Stimulated activated CD8-positive, alpha-beta memory T cell treated with anti-CD3 and anti-CD28 coated beads, Interleukin-15, amount 100 ng/mL, for 48 hours (primary cell): ENCODE measurements at places on chromosomes 6 and 20.

DNA sequence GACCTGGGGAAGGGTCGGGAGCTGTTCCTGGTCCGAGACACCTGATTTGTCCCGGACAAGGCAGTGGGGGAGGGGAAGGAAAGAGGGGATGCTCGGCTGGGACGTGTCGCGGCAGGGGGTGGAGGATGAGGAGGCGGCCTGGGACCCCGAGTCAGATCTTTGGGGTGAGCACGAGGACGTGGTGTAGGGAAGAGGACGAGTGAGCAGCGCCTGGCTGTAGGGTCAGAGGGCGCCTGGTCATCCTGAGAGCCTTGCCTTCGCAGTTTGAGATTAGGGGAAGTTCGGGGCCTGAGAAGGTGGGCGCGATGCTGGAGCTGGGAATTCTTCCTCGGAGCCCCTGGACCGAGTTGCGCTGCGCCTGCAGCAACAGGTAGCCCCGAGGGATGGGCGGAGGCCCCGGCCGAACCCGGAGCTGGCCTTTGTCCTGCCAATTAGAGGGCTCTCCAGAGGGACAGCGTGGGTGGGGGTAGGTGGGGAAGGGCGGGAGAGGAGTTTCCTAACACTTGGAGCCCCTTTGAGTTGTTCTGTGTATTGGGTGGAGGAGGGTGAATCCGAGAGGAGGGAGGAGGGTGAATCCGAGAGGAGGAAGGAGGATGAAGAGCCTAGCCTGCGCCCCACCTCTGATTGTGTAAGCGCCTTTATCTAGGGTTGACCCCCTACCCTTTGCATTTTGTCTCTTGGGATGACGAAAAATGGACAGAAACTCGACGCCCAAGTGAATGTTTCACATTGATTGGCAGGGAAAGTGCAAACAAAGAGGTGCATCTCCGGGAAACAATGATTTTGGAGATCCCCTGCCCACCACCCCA is 72.0 kb downstream of the SOX4 start:
- no peak for DNase-seq

DNA sequence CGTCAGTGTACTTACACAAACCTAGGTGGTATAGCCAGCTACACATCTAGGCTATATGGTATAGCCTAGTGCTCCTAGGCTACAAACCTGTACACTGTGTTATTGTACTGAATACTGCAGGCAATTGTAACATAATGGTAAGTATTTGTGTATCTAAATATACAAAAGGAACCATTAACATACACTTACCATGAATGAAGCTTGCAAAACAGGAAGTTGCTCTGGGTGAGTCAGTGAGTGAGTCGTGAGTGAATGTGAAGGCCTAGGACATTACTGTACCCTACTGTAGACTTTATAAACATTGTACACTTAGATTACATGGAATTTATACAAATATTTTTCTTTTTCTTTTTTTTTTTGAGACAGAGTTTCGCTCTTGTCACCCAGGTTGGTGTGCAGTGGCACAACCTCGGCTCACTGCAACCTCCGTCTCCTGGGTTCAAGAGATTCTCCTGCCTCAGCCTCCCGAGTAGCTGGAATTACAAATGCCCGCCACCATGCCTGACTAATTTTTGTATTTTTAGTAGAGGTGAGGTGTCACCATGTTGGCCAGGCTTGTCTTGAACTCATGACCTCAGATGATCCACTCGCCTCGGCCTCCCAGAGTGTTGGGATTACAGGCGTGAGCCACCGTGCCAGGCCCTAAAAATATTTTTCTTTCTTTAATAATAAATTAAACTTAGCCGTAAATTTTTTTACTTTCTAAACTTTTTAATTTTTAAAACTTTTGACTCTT is 15.4 kb upstream of the KIAA1755 start:
- no peak for DNase-seq

DNA sequence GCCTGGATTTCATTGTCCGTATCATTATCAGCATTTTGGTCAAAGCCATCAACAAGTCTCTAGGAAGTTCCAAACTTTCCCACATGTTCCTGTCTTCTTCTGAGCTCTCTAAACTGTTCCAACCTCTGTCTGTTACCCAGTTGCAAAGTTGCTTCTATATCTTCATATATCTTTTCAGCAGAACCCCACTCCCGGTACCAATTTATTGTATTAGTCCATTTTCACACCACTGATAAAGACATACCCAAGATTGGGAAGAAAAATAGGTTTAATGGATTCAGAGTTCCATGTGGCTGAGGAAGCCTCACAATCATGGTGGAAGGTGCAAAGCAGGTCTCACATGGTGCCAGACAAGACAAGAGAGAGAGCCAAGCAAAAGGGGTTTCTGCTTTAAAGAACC is 293.2 kb downstream of the EPM2A start:
- no peak for DNase-seq

DNA sequence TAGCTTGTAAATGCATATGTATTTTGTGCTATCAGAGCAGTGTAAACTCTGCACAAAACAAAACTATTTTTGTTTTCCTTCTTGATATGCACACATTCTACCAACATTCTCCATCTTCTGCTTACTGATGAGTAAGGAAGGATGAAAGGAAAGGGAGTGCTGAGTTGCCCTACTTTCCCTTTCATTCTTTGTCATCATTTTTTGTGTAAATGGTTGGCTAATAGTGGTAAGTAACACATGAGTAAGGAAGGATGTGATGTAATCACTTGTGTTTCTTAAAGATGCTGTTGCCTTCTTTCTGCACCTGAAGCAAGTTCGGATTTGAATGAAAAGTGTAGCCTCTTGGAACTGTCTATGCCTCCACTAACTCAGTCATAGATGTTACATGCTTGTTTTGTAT is 4.6 kb upstream of the REV3L start:
- no peak for DNase-seq

DNA sequence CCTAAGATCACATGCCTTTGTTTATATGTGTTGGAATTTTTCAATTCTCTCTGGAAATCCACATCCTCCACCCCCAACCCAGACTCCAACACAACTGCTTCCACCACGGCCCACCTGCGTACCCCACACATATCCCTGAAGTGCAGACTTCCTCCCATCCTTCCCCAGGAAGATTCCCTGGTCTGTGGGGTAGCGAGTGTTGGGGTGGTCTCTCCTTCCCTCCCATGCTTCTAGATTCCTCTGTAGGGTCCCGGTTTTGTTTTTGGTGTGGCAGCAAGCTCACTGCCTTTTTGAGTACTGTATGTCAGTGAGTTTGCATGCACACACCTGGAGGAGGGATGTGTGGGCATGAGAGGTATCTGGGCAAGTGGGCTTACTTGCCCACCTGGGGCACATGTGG is 127.6 kb downstream of the MRPL14 start:
- no peak for DNase-seq

GRCh38 chr20:61874421-61875068 is 191.1 kb downstream of the TAF4 start:
- no peak for DNase-seq

GRCh38 chr6:20955131-20955530 is 420.9 kb downstream of the CDKAL1 start:
- no peak for DNase-seq

DNA sequence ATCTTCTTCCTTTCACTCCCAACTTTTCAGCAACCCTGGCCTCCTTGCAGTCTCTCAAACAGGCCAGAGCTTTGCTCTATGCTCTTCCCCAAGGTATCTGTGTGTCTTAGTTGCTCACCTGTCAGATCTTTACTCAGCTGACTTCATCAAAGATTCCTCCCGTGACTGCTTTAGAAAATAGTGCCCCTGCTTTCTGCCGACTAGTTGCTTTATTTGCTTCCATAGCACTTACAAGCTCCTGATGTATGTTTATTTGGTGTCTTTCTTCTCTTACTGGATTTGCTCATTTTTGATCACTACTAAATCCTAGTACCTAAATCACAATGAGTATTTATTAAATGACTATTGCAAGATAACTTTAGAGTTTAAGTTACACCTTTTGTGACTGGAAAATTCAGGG is 5.9 kb downstream of the NDUFAF5 start:
- no peak for DNase-seq

GRCh38 chr6:107473660-107474059 is 14.3 kb upstream of the PDSS2 start:
- no peak for DNase-seq

DNA sequence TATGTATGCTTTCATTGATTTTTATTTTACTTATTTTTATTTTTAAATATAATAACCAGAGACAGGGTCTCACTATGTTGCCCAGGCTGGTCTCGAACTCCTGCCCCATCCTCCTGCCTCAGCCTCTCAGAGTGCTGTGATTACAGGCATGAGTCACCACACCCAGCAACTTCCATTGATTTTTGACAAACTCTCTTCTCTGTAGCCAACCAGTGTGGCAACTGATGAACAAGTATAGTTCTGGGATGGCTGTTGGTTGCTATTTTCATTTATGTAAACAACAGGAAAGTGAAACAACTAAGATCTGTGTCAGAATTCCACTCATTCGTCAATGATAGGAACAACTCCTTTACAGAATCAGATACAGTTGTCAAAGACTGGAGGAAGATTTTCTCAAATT is 356.7 kb upstream of the JARID2 start:
- no peak for DNase-seq

- no peak for DNase-seq
Observed at GRCh38 chr20:46202766-46203509, 84.8 kb downstream of the CD40 start.

DNA sequence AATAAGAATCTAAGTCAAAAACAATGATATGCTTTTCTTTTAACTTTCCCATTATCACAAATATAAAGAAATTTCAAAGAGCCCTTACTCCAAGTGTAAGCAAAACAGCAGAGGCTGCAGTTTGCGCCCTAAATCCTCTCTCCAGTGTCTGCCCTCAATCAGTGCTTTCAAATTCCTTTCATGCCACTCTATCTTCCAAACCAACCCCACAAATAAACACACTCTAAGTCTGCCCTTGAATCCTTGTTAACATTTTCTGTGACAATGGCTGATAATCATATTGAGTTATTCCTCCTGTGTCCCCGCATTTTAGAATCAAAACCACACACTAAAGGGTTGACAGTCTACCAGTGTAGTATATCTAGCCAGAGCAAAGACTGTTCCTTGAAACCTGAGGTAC is 317.9 kb upstream of the MARCKS start:
- no peak for DNase-seq

- DNase-seq: no peak
Observed at GRCh38 chr6:137761487-137761886, 105.6 kb upstream of the TNFAIP3 start.

DNA sequence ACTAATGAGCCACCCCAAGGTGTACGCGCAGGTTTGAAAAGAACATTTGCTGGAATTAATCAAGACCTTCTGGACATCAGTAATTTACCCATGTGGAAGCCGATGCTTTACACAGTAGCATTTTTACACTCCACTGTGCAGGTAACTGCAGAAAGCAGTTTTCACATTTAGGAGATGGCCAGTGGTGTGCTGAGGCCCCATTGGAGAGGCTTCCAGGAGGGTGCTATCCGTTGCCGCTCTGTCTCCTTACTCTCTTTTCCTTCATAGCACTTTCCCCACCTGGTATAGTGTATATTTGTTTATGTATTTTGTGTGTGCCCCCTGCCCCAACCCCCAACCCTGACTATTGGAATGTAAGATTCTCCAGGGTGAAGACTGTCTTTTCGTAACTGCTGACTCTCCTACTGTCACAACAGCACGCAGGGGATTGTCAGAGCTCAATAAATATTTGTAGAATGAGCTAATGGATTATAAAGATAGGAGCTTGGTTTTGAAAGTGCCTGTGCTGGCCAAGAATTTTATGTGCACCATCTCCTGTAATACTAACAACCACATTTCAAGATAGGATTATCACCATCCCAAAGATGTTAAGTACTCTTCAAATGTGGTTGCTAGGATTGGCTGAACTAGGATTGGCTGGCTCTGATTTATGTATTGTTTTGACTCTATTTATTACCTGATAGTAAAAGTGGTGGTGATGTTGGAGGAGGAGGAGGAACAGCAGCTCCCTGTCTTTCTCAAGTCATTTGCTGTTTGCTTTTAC is 74.0 kb upstream of the GLP1R start:
- DNase-seq: no peak

DNA sequence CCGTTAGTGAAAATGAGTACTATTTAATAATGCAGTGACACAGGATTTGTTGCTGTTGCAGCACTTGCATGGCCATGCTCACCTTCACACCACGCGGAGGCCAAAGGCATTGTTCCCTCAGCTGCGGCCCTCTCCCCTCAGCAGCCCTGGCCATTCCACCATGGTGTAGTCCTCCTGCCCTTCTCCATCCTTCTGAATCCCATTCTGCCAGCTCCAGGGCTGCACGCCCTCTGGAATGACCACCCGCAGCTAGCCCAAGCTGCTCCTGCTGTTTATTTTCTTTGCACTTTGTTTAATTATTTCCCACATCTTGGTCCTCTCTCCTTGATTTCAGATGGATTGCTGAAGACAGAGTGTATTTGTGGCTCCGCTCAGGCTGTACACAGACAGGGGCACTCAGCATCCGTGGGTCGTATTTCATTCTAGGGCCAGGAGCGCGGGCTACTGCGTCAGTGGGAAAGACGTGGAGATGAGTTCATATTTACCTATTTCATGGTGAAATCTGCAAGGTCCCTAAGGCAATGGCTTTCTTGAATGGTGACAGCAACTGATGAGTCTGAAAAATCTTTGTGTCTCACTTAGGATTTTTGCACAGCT is 81.4 kb upstream of the DUSP22 start:
- DNase-seq: no peak

GRCh38 chr6:127967708-127968107 is 66.8 kb upstream of the THEMIS start:
- no peak for DNase-seq

- DNase-seq: no peak
Observed at GRCh38 chr20:37741570-37741969, 47.7 kb downstream of the CTNNBL1 start.

- DNase-seq: no peak
Observed at GRCh38 chr6:137102050-137102848, 57.5 kb upstream of the IL20RA start.

GRCh38 chr6:113723182-113723581 is 134.0 kb upstream of the MARCKS start:
- no peak for DNase-seq

- DNase-seq: no peak
Observed at GRCh38 chr6:138215093-138215782, 3.1 kb downstream of the PBOV1 start.

- DNase-seq: no peak
Observed at GRCh38 chr6:34065466-34066217, 80.2 kb downstream of the GRM4 start.

DNA sequence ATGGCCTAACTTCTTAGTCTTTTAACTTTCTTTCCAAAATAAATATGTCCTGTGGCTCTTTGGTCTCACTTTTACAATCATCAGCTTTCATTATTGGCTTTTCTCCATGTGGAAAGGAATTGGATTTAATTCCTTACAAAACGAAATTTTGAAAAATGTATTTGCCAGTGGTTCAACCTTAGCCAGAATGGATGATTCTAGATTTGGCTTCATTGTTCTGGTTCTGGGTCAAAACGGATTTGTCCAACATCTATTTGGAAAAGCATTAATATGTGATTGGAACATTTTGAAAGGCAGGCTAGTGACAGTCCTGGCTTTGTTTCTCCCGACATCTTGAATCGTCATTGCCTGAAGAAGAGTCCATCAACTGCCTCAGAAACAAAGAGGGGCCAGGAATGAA is 59.2 kb downstream of the TENT5A start:
- no peak for DNase-seq
